IMR-90 (cell line): ENCODE measurements at places on chromosomes 2 and 18. TPM values are rescaled to one million over a fixed set of nuclear protein-coding genes. Genes with fewer than 3 reads are reported as not detected.

Gene UGT1A10
- total RNA-seq = not detected in 2 replicates

Gene AFF3
- total RNA-seq = 13.9 and 14.3 TPM in 2 replicates

Gene ATG9A
- 27.8 and 35.1 TPM in 2 replicates for total RNA-seq

Gene CNRIP1
- total RNA-seq = 23.3 and 25.6 TPM in 2 replicates

Gene MC4R
- 0.18 and 0.28 TPM in 2 replicates for total RNA-seq

Gene GKN1
- not detected in 2 replicates for total RNA-seq

DNA sequence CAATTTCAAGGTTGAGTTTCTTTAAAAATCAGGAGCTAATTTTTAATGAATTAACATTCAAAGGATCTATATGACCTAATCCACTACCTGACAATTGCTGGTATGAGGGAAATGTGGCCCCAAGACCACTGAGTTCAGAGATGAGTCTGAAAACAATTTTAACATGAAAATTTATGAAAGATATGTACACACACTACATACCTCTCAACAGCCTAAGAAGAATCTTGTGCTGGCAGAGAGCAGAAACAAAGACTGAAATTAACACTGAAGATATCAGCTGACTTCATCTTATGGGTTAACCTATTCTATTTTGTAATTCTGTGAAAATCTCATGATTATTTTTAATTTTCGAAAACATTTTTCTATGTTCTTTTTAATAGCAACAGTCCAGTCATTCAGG is 1.7 kb downstream of the FAP start:
- H3K4me1 ChIP-seq = peaks cover 16% of the 10 kb centered on the region
- peaks cover 7% of the 10 kb centered on the region for H3K36me3 ChIP-seq
- peak overlapping the region; percentile 72; the same call in 1 of the 2 replicates for H3K4me3 ChIP-seq
- no peaks in the 10 kb centered on the region for H3K27me3 ChIP-seq

GRCh38 chr18:21996351-21996826 is 173.0 kb upstream of the GATA6 start:
- DNase-seq = no peak
- no peaks in the 10 kb centered on the region for H3K36me3 ChIP-seq
- H3K27ac ChIP-seq = no peak overlapping the region
- H3K4me1 ChIP-seq = no peaks in the 10 kb centered on the region
- peaks cover 5% of the 10 kb centered on the region for H3K27me3 ChIP-seq

GRCh38 chr2:60964651-60965498 is 52.6 kb upstream of the PEX13 start:
- H3K27ac ChIP-seq = no peak overlapping the region
- H3K4me1 ChIP-seq = peaks cover 1% of the 10 kb centered on the region; the same call in 1 of the 2 replicates
- no peak overlapping the region for H3K4me3 ChIP-seq
- H3K36me3 ChIP-seq = no peaks in the 10 kb centered on the region
- no peaks in the 10 kb centered on the region for H3K27me3 ChIP-seq

DNA sequence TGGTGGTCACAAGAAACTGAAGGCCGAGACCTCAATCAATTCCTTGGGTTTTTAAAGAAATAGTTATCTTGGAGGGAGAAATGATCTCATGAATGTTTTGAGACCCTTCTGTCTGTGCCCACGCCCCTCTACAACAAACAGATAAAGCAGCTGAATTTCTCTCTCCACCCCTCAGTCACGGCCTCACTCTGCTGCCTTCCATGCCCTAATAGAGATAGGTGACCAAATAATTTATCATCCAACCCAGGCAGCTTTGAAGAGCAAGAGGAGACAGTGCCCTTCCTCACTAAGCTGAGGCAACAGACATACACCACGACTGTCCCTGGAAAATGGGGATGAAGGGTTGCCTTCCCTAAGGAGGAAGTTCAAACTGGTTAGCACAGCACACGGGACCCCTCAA is 71.2 kb downstream of the LBH start:
- H3K36me3 ChIP-seq = no peaks in the 10 kb centered on the region
- no peak for DNase-seq
- H3K27ac ChIP-seq = peak overlapping the region; percentile 88

DNA sequence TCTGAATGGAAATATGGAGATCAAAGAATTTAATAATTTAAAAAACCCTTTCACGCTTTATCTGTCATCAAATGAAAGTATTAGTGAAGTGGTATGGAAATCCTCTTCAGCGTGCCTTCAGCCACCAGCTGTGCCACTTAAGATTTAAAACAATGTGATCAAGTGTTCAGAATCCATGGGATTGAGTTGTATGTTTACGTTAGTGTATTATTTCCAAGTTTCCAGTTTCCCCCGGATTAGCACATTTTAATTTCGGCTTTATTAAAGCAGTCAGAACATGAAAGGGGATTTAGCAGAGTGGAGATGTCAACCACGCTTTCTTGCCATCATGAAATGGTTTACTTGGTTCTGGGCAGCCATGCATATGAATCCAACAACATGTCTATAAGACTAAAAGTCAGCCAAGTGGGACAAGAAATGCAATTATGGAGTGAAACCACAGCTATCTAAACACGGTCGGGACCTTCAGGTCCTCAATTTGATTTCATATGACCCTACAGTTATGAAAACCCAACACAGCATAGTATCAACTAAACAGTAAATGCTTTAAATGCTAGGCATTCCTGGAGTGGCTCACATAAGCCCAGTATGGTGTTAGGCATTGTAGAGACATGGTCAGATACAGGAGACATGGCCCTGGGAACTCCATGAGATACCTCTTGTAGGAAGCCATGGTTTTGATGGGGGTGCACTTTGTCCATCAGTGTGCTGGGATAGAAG is 224.9 kb upstream of the EPAS1 start:
- peak overlapping the region; percentile 82 for H3K27ac ChIP-seq
- no peak overlapping the region for H3K4me3 ChIP-seq
- H3K36me3 ChIP-seq = no peaks in the 10 kb centered on the region
- H3K27me3 ChIP-seq = no peaks in the 10 kb centered on the region
- DNase-seq = peak; percentile 84
- peaks cover 33% of the 10 kb centered on the region for H3K4me1 ChIP-seq

DNA sequence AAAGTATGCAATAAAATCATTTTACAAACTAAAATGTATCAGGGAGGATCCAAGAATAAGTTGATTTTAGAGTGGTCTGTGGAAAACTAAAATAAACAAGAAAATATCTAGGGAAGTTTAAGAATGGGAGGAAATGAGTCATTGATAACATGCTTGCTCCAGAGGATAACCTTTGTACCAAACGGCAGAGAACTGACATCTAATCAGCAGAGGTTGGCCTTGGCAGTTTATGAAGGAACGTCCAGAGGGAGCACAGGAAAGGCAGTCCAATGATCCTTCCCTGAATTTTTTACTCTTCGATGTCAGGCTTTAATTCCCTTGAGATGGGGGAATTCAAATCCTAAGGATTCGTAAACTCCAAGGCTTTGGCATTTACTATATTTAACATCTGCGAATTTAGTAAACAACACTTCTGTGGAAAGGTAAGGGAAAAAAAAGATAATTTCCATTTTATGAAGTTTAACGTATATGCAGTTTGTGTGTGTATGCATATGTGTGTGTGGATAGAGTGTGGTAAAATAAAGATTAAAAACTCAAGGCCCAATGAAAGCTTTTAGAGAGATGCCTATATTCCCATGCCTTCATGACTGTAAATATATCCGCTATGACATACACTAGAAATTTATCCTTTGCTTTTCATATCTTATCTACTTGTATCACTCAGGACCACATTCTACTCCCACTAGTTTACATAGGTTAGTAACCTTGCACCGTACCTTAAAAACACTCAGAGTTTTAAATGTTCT is 8.7 kb upstream of the INPP1 start:
- H3K36me3 ChIP-seq = no peaks in the 10 kb centered on the region
- no peak overlapping the region for H3K4me3 ChIP-seq
- H3K4me1 ChIP-seq = no peaks in the 10 kb centered on the region

DNA sequence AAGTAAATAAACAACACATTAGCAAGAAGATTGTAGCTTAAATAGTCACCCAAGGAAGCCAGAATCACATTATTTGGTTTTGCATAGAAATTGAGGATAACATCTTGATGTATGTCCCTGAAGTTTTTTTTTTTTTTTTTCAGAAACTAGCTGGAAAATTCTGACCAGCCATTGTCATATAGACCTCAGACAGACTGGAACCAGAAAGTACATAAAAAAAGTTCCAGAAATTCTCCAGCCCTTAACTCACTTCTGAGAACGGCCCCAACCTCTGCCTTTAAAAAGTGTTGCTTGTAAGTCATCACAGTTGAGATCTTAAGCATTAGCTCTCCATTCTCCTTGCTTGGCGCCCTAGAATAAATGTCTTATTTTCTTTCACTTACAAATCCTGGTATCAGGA is 350.5 kb downstream of the CCDC85A start:
- H3K4me3 ChIP-seq = no peak overlapping the region
- H3K36me3 ChIP-seq = no peaks in the 10 kb centered on the region
- no peak overlapping the region for H3K27ac ChIP-seq
- H3K27me3 ChIP-seq = no peaks in the 10 kb centered on the region

DNA sequence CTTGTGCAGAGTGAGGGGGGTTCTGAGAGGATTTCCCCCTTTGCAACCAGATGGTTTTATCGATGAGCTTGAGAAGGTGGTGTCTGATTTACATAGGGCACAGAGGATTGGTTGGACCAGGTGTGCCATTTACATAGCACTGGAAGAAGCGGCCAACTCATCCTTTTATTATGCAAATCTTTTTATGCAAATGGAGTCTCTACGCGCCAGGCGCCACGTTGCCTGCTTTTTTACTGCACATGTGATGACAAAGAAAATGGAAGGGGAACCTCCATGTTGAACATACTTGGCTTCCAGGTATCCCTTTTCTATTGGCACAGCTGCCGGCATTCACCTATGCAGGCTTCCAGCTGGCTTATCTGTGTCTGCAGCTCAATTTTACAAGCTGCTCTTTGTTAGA is 18.4 kb upstream of the TXNL4A start:
- peaks cover 7% of the 10 kb centered on the region for H3K4me1 ChIP-seq
- no peaks in the 10 kb centered on the region for H3K36me3 ChIP-seq
- no peaks in the 10 kb centered on the region for H3K27me3 ChIP-seq
- no peak for DNase-seq
- no peak overlapping the region for H3K27ac ChIP-seq
- H3K4me3 ChIP-seq = no peak overlapping the region
